ENCODE measurements at places on chromosomes 7 and 10.

GRCh38 chr7:150901160-150902035 is 49.1 kb downstream of the AOC1 start:
- no peak for DNase-seq

- no peak for DNase-seq
Measured at GRCh38 chr10:89813546-89813945, 112.2 kb downstream of the KIF20B start.

DNA sequence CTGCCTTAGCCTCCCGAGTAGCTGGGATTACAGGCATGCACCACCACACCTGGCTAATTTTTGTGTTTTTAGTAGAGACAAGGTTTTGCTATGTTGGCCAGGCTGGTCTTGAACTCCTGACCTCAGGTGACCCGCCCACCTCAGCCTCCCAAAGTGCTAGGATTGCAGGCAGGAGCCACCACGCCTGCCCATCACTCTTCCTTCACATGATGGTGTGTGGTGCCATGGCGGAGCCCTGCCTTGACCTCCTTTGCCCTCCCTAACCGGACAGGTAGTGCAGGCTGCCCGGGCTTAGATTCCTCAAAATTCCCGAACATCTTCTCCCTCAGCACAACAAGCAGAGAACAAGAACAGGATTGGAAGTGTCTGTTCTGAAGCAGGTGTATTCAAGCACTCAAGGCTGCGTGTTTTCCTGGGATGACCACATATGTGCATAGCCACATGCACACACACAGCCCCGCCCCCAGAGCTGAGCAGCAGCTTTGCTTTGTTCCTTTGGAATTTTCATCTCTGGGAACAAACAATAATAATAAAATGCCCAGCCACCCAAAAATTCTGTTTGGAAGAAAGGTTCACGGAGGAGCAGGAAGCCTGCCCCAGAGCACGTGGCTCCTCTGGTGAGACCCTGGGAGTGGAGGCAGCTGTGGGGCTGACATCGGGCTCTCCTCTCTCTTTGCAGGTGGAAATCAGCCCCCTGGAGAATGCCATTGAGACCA is 131.3 kb upstream of the NPS start:
- no peak for DNase-seq

DNA sequence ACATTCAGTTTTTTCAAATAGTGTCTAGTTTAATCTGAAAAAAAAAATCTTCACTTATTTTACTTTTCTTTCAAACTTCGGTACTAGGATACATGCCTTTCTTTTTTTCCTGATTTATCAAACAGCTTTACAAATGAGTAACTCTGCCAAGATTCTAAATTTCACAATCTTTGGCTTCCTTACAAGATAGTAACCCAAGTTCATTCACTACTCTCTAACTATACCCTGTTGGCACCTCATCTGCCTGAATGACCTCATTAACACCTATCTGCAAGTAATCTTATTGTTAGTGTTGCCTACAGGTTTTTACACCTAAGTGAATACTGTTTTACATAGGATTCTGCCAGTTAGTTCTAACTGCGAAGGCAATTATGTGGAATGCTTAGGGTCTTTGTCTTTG is 159.8 kb downstream of the FOXP2 start:
- no peak for DNase-seq

DNA sequence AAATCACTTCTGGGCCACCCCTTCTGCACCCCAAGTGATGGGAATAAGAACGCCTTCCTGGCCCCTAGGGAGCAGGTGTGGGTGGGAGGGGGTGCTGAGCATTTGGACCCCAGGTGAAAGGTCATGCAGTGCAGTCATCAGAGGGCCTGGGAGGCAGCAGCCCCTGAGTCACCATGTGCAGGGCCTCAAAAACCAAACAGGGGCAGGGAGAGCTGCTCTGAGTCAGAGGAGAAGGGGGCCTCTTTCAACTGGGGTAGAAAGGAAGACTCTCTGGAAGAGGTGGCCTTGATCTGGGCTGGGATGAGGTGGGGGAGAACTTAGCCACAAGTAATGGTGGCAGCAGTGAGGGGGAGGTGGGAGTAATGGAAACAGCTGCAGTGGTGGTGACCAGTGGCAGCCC is 164.3 kb downstream of the BUB3 start:
- no peak for DNase-seq
